ENCODE measurements at places on chromosomes 11 and 22. TPM values are rescaled to one million over a fixed set of nuclear protein-coding genes. Genes with fewer than 3 reads are reported as not detected.

DNA sequence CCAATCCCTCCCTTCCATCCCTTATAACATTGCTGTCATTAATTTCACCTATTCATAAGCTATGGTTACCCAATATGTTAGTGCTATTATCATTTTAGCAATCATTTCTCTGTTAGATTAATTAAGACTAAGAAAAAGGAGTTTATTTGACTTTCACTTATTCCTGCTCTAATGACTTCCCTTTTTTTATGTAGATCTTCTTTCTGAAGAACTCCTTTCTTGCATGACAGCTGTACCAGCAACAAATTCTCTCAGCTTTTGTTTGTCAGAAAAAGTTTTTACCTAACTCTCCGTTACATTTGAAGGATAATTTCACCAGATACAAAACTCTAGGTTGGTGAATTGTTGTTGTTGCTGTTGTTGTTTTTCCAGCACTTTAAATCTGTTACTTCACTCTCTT is 28.6 kb upstream of the OR8B8 start:
- DNase-seq = no peak

DNA sequence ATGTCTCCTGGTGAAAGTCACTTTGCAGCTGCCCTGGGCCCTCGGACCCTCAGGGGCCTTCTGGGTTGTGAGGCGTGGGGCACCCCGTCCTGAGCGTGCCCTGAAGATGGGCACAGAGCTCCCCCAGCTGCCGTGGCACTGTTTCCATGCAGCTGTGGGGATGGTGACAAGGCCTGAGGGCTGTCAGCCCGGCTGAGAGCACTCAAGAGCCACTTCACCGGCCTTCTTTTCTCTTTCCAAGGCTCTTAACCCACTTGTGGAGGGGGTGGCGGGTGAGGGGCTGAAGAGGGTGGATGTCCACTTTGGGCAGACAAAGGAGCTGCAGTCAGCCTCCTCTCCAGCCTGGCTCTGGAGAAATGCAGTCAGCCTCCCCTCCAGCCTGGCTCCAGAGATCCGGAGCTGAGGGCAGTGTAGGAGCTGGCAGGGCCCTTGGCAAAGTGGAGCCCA is 239.5 kb downstream of the ST3GAL4 start:
- no peak for DNase-seq

DNA sequence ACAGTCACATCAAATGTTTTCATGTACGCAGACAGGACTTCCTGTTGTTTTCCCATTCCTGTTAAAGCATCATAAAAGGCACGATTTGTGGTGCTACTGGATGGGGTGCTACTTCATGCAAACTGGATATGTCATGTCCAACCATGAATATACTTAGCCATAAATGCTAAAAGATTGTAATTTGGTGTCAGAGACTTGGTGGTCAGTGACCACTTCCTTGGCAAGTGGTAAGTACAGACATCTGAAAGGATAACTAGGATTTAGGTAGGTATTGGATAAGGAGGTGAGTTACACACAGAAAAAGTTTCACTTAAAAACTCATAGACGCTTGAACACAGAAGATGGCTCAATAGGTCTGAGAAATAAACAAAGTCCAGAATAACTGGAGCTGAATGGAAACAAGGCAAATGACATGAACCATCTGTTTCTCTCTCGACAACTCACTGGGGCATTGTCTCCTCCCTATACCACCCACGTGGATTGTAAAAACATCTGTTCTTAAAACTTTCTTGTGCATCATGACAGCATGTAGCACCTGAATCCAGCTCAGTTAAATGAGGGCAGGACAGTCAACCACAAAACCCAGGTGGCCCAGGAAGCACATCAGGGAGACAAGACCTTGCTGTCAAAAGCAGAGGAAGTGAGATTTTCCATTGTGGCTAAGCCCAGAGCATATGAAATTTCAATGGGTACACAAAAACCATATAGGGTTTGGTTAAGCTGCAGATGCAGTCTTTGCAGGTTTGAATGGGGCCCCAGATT is 22.1 kb upstream of the IGLL5 start:
- DNase-seq = no peak

GRCh38 chr11:10410844-10411200 is 44.2 kb upstream of the AMPD3 start:
- peak; percentile 16 for DNase-seq

GRCh38 chr11:82539669-82540068 is 194.0 kb downstream of the FAM181B start:
- DNase-seq = no peak

GRCh38 chr22:49308300-49308699 is 519.4 kb downstream of the BRD1 start:
- no peak for DNase-seq

DNA sequence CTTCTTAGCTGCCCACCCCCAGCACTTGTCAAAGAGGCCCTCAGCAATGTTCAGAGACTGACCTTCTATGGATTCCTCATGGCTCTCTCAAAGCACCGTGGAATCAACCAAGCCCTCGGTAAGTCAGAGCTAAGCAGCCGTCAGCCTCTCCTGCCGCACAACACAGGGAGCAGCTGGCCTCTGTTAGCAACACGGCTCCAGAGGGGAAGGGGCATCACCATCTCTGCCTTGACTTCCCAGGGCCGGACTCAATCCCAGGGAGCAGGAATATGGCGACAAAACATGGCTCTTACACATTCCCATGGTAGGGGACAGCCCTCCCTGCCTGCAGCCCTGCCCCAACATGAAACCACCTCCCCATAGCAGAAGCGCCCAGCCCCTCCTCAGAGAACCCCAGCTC is 18.9 kb downstream of the ARFGAP2 start:
- DNase-seq = no peak

- no peak for DNase-seq
Observed at GRCh38 chr11:15783619-15784018, 572.7 kb downstream of the SOX6 start.

DNA sequence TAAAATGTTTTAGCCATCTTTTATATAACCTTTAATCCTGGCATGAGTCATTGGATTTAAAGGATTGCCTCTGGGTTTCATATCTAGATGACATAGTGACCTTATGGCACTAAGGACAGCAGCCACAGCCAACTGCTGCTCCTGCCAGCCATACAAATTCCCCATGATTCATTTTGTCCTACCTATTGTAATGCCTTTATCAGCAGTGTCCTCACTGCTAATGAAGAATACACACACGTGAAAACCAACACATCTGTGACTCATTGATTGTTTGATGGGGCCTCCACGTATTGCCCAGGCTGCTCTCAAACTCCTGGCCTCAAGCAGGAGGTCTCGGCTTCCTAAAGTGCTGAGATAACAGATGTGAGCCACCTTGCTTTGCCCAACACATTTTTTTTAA is 1.8 kb downstream of the LDHAL6A start:
- DNase-seq = peak; percentile 27

GRCh38 chr11:11973361-11973800 is 35.0 kb downstream of the DKK3 start:
- DNase-seq = no peak

- no peak for DNase-seq
Observed at GRCh38 chr11:80900265-80900664, 1459.4 kb upstream of the TENM4 start.

DNA sequence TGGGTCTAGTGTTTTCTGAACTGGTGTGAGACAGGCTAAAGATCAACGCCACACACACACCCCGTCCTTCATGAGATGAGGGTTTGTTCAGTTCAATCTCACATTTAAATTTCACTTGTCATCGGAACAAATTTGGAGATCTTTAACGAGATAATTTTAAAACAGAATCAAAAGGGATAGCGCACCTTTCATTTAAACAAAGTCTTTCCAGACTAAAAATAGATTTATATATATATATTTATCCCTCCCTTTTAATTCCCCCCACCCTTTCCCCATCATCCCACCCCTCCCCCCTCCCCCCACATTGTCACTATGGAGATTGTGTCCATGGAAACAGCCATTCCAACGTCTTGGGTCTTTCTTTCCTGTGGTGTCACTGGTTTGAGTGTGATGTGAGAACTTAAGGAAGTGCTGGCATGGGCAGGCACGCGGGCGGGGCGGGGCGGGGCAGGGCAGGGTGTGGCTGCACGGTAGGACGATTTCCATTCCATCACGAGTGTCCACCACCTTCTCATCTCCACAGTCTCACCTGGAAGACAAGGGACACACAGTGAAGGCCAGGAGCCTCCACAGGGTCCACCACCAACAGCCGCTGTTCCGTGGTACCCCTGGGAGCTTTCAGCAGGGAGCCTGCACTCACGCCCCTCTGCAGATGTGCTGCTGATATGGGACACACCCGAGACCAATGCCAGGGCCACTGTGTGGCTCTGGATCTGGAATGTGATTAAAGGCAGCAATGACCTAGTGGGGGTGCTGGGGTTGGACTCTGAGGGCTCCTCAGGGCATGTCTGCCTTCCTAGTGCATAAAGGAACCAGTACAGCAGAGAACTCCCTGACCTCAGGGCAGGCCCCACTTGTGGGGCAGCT is 30.5 kb upstream of the CYP2D6 start:
- peak; percentile 36 for DNase-seq

DNA sequence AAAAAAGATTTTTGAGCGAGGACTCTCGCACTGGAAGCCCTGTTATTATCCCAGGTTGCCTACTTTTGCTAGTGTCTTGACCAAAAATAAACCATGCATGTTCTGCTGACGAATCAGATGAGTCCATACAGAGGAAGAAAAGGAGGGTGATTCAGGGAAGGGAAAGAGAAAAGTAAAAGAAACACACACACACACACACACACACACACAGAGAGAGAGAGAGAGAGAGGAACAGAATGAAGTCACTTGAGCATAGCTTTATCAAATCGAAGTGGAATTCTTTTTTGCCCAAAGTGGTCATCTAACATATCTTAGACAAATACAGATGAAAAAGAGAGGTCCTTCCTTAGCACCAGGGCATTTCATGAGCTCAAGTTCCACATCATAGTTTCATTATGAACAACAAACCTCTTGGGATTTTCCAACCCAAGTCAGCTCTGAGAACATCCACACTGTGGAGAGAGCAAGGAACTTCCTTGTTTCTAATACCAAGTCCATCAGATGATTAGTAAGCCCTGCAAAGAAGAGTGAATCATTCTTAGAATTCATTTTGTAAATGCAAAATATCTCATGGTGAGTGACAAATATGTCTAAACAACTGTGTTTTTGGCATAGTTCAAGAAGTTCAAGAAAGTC is 7.7 kb upstream of the MMP12 start:
- DNase-seq = peak; percentile 1

OR52I1 gene
- not detected for total RNA-seq

SLC2A11 gene
- 101 TPM for total RNA-seq

TMEM121B gene
- 0.17 TPM for total RNA-seq

CBY1 gene
- total RNA-seq = 84.5 TPM

CCDC89 gene
- not detected for total RNA-seq

CEP126 gene
- 0.46 TPM for total RNA-seq
